GM04504 (cell line): ENCODE measurements at places on chromosomes 7 and 10.

DNA sequence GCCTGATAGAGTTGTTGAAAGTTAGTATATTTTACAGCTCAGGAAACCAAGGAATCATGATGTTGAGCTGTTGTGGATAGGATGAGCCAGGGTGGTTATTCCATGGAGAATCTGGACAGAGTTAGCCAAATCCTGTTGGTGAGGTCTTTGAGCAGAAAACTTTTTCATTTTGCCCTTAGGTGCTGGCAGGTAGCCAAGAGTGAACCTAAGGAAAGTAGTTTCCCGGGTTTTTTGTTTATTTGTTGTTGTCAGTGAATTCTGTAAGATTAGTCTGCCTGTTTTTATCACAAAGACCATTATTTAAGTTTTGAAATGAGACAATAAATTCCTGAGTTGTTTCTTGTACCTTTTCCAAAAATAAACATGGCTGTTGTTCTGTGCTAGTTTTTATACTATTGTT is 61.0 kb downstream of the GALNT11 start:
- DNase-seq, result no peak

- no peak for DNase-seq
Measured at GRCh38 chr10:80598084-80598798, 60.5 kb downstream of the SH2D4B start.

- no peak for DNase-seq
Measured at GRCh38 chr7:89002981-89003956, 207.7 kb upstream of the TEX47 start.

GRCh38 chr7:48734695-48735406 is 189.5 kb upstream of the CDC14C start:
- DNase-seq, result no peak

GRCh38 chr7:55018361-55019190 is at the start of gene EGFR:
Gene EGFR (plus strand): TSS chr7:55019017. CDS start chr7:55019278, 261 bp downstream.
- no peak for DNase-seq

GRCh38 chr10:13496164-13496563 is 32.6 kb downstream of the BEND7 start:
- no peak for DNase-seq

DNA sequence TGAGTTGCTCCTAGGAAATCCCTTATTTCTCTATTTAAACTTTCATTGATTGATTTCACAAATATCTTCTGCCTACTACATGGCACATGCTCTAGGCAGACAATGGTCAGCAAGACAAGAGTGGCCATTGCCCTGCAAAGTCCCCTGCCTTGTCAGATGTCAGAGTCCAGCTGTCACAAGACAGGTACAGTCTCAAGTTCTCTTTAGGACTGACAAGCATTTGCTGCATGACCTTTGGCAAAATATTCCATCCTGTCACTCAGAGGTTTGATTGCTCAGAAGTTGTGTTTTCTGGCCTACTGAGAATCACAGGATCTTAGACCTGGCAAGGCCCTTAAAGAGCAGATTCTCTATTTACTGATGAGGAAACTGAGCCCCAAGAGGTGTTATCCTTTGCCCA is 322.3 kb upstream of the NFE2L3 start:
- no peak for DNase-seq

DNA sequence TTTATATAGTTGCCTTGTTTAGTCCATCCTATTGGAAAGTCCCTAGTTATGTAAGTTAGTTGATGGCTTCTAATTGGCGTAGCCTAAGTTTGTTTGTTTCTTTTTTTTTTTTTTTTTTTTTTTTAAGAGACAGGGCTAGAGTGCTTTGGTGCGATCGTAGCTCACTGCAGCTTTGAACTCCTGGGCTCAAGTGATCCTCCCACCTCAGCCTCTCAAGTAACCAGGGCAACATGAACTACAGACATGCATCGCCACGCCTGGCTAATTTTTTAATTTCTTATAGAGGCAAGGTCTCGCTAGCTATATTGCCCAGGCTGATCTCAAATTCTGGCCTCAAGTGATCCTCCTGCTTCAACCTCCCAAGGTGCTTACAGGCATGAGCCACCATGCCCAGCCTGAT is 7.1 kb downstream of the CSGALNACT2 start:
- no peak for DNase-seq

GRCh38 chr10:57679916-57680315 is 587.8 kb downstream of the IPMK start:
- no peak for DNase-seq

DNA sequence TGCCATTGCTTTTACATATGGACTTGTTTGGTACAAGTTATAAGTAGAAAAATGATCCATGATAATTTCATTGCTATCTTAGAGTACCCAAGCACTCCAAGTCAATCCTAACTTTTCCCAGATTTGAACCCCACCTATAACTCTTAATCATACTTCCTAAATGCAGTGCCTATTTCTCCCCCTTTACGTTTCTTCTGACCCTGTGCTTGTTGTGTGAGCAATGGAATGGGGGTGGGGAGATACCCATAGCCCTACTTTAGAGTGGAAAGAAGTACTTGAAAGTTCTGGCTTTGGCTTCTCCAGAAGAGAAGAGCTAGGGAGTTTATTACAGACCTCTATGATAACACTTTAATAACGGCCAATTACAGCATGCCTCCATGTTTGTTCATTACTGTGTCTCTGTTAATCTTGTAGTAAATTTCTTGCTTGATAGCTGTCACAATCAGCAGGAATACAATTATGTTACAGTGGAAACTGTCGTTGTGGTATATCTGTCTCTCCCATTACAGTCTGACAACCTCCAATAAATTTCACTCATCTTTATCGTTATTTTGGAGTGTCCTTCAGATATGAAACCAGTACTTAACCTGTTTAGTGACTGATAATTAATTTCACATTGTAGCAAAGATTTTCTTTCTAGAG is 34.0 kb downstream of the CNPY1 start:
- no peak for DNase-seq

DNA sequence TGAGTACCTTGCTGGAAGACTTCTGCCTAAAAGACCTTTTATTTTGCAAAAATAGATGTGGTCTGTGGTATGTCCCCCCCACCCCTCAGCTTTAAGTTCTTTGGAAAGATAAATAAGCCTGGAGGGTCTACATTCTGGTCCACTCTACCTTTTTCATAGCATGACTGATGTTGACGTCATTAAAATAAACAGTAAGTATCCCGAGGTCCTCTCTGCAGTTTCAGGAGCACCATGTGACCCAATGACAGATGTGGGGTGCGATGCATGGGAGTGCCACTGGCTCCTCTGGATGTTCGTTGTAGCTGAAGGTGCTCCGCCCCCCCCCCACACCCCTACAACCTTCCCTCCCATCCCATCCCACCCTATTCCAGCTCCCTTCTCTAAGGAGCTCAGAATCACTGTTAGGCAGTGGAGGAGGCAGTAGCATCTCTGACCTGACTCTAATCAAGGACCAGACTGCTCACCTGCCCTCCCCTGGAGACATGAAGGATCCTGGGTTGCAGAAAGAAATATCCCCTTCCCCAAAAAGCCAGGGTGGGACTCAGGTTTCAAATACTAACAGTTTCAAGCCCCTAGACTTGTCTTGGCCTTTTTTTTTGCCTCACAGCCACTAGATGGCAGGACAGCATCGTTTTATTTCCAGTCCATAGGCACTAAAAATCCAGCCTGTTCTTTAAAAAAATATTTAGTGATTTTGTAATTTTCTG is 25.1 kb downstream of the CASP7 start:
- DNase-seq, result peak; percentile 12

DNA sequence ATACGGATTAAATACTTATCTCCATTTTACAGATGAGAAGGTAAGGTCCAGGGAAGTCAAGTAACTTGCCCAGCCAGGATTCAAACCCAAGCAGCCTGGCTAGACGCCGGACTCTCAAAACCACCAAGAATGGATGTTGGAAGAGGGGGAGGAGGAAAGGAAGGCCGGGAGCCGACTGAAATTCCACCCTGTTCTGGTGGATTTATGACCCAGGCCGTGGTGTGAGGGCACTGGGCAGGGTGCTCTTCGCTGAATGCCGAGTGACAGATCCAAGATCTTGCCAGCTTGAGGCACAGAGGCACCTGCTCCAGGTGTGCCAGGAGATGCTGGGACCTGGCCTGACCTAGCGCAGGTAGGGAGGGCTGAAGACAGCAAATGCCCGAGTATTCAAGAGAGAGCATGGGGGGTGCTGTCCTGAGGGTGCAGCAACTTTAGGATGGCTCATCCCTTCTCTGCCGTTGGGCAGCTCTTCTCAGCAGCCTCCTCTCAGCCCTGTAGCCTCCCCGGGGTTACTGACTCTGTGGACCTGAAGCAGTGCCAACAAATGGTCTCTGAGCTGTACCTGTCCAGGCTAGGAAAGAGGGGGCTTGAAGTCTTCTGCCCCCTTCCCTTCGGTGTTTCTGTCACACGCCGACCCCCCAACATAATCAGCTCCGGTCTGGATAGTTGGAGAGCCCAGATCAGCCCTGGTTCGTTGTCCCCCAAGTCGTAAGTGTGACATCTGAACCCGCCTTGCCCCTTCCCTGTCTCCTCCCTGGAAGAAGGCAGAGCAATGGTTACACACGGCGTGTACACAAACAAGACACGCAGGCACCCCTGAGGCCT is 713 bp downstream of the LOXL4 start:
- no peak for DNase-seq

DNA sequence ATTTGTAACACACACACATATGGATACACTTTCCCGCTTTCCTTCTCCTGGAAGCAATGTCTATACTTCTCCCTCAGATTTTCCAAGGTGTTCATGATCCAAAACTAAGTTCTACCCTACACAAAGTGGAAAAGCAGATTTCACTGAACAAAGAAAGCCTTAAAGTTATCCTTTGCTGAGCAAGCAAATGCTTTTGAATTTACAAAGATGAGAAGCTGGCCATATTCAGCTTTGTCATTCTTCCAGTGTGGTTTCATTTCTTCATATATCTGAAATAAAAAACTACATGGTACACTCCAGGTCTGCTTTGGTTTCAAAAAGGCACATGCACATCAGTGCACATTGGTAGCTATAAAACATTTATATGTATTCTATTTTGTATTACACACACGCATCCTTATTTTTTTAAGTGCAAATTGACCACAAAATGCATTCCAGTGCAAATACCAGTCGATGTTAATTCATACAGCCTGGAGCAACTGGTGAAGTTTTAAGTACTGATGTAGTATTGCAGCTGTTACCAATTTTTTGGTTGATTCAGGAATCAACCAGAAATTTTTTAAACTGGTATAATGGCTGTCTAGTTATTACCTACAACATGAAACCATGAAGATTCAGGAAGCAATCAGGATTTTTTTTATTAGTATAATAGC is 65.5 kb upstream of the SRPK2 start:
- peak; percentile 80 for DNase-seq

GRCh38 chr10:43322769-43323168 is 48.7 kb upstream of the FXYD4 start:
- DNase-seq, result no peak

- DNase-seq, result peak; percentile 56
Measured at GRCh38 chr7:66283003-66283920, 78.1 kb downstream of the TPST1 start.

DNA sequence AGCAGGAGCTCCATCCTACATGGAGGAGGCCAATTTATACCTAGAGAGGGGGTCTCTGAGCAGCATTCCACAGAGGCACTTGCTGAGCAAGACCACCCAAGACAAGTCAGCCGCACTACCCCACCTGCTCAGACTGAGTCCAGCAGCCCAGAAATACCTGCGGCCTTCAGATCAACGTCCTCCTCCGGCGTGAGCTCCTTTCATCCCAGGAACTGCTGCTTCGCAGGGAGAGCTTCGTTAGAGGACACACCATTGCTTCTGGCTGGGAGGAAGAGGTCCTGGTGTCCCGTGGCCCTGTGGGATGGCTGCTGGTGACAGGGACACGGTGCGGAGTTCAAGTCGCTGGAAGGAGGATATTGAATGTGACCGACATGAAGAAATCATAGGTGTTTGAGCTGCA is 216.9 kb upstream of the PPP2R2D start:
- DNase-seq, result no peak

DNA sequence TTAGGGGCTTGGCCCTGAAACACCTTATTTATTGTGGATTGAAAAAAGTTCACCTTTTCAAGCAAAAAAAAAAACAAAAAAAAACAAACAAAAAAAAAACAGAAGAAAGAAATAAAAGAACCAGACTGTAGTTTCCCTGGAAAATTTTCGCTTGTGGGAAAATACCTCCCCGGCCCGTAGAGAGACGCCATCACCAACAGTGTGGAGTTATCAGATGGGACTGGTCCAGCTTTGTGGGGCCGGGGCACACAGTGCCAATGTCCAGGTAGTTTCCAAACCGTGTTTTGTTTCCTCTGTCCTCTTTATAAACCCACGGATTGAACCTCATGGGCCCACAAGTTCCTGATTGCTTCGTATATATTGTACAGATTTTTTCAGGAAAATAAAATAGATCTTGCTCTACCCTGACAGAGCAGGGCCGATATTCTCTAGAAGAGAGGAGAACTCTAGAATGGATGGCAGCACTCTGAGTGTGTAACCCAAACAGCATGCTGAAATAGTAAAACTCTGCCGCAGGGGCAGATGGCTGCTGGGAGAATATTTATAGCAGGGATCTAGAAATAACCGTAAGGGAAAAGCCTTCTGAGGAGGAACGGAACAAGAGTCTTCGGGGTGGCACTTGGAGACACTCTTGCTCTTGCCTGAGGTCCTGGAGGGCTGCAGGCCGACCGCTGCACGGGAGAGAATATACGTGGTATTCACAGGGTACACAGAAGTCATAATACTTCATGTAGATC is 241.0 kb downstream of the FRMD4A start:
- DNase-seq, result no peak

DNA sequence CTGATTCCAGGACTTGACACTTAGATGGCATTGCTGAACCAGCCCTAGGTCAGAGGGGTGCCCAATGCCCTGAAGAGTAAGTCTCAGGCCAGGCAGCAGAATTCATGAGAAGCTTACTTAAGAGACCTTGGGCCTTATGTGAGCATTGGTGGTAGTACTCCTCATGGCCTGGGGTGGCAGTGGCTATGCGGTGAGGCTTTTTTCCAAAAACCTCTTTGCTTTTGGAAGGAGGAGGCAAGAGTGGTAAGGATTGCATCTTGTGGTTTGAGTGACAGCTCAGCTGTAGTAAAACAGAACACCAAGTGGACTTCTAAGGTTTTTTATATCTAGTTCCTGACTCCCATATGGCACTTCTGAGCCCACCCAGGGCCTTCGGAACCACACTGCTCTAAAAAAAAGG is 459.0 kb upstream of the STEAP1 start:
- DNase-seq, result no peak

DNA sequence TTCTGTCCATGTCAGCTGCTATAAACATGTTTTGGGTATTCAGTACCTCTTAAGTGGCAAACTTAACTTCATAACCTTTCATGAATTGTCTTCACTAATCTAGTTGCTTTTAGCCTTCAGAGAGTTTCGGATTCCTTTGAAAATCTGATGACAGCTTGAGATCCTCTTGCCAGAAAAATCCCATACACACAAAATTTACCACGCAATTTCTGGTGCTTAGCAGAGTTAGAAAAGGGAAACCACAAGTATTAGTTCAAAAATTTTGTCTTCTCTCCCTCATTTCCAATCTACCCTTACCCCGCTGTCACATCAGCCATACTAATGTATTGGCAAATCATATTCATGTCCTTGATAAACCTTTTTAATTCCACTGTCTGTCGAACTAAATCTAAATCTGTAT is 72.7 kb upstream of the TMEM106B start:
- DNase-seq, result no peak

GRCh38 chr7:66110856-66111255 is 3.8 kb upstream of the CRCP start:
- DNase-seq, result peak; percentile 84
